ENCODE measurements at places on chromosomes 16 and 17.

- no peak for DNase-seq
Observed at GRCh38 chr16:17138801-17139200, 332.0 kb downstream of the XYLT1 start.

GRCh38 chr16:49440156-49441065 lies 66.8 kb downstream of the C16orf78 start:
- no peak for DNase-seq

- DNase-seq = no peak
Observed at GRCh38 chr17:81635973-81636504, 873 bp downstream of the NPLOC4 start.

- no peak for DNase-seq
Observed at GRCh38 chr16:50371936-50372595, 3.3 kb upstream of the BRD7 start.

DNA sequence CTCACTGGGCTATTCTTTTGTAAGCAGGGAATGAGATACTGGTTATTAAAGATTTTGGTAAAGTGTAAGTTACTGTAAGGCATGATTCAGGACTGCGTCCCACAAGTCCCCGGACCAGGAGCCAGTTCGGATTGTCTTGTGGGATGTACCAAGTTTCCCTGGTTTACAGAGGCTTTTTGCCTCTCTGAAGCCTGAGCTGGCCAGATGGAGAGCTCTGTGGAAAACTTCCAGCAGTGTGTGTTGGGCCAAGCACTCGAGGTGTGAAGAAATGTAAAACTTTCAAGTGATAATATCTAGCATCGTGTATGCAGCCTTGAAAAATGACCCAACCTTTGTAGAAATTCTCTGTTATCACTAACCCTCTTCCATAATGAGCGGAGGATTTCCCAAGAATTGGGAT lies 2.4 kb downstream of the EPN2 start:
- no peak for DNase-seq

DNA sequence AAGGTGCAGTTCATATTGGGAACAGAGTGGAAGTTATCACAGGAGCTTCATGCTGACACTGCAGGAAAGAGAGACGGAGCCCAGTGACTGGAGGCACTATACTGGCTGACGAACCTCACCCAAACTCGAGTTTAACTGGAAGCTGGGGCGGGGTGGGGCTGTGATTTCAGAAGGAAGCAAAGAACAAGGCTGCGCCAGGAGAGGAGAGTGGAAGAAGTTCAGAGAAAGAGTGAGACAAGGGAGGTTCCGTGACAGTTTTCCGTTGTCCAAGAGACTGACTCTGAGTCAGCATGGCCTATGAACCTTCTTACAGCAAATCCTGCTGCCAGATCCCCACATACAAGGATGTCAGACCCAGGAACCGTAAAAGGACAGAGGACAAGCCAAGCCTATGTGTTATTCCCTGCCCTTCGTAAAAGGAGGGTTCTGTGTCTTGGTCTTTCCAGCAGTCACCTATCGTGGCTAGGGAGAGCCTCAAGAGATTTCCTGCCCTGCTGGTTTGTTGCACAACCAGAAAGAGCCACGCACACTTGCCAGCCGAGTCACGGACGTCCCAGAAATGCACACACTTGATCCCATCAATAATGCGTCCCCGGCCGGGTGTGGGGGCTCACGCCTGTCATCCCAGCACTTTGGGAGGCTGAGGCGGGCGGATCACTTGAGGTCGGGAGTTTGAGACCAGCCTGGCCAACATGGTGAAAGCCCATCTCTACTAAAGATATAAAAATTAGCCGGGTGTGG lies 5.1 kb downstream of the PITPNA start:
- no peak for DNase-seq

GRCh38 chr17:8884336-8884990 lies 17.0 kb upstream of the PIK3R6 start:
- DNase-seq = no peak

- no peak for DNase-seq
Observed at GRCh38 chr17:67570797-67571196, 146.9 kb upstream of the NOL11 start.

DNA sequence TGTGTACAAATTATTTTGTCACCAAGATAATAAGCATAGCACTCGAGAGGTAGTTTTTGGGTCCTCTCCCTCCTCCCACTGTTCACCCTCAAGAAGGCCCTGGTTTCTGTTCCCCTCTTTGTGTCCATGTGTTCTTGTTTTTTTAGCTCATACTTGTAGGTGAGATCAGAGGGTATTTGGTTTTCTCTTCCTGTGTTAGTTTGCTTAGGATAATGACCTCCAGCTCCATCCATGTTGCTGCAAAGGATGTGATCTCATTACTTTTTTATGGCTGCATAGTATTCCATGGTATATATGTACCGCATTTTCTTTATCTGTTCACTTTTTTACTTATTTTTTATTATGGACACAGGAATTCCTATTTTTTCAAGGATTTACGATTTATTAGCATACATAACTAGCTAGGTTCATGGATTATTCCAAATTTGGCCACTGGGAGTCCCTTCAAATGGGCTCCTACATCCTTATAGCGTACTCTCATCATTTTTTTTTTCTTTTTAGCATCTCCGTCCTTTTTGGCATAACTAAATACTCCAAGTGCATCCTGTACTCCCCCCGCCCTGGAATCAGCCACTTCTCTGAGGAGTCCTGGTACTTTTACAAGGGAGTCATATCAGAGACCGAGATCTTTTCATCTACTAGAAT lies 7.3 kb downstream of the TADA2A start:
- no peak for DNase-seq
